Activated T-helper 1 cell treated with anti-CD3 and anti-CD28 coated beads, Interleukin-2, amount 50 U/mL, for 16 hours (primary cell): ENCODE measurements at places on chromosomes 7 and 10.

DNA sequence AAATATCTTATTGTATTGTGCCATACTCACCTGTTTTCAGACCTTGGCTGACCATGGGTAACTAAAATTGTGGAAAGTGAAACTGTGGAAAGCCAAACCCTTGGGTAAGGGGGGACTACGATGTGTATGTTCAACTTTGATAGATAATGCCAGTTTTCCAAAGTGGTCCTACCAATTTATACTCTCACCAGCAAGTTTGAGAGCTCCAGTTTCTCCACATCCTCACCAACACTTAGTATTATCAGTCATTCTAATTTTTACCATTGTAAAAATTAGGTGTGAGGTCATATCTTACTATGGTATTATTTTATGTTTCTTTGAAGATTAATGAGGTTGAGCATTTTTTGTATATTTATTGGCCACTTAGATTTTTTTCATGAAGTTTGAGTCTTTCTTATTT lies 346.9 kb upstream of the PODXL start:
- DNase-seq: no peak

- DNase-seq: no peak
These were observed 50.1 kb downstream of the SEMA3A start for GRCh38 chr7:84144480-84144879.

DNA sequence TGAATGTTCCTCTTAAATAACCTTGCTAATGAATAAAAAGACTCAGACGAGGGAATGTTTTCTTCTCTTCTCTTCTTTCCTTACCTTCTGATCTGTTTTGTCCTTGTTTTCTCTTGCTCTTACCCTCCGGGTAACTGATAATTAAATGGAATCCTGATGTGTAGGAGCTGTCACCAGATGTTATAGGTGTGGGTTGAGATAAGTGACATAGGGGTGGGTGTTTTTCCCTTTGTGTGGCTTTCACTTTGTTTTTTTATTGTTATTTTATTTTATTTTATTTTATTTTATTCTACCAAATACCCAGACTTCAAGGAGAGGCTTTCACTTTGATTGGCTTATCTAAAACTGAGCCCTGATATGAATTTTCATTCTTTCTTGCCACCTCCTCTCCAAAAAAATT lies 25.5 kb downstream of the ANLN start:
- no peak for DNase-seq

DNA sequence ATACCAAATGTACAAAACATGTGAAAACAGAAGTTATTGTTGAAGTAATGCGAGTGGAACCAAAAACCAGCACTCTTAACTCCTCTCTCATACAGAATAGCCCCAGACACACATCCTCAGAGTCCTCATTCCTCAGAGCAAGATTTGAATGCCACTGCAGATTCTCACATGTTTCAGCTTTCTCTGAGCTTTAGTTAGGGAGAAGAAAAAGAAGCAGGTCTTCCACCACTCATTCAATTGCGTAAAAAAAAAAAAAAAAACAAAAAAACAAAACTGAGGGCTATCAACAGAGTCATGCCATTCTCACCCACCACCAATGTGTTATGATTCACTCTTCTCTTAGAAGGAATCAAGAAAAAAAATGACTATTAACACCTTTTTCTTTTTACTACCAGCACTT lies 287.7 kb downstream of the IPMK start:
- no peak for DNase-seq

GRCh38 chr7:25014756-25015155 lies 34.8 kb upstream of the OSBPL3 start:
- no peak for DNase-seq

DNA sequence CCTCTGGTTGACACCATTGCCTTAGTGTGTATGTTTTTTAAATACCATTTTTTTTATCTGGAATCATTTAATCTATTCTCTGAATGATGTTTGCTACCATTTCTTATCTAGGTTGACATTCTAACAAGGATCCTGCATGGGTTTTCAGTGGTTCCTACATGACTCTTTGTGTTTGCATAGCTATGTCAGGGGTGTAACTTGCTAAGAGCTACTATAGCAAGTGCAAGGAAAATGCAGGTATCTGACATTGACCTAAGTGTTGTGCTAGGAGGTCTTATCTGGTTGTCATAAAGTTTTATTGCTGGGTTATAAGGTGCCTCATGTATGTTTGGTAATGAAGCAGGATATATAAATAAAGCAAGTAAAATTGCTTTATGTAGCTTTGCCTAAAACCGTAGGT lies 183.2 kb downstream of the PLXDC2 start:
- DNase-seq: no peak

GRCh38 chr10:34988397-34989067 lies 101.6 kb downstream of the CUL2 start:
- DNase-seq: no peak

DNA sequence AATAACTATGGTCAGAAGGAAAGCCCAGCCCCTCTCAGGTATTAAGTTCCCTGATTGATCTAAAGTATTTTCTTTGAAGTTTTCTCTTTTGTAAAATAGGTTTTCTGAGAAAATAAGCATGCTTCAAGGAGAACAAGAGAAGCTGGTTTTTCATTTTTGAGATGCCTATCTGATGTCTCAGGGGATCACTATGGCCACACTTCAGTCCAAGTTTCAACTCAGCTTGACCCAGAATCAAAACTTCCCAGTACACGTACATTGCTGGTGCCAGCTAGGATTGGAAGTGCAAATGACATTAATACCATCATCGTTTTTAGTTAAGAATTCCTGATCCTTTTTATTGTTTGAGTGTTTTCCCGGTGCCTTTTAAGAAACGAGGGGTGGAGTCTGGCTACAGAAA lies 7.2 kb downstream of the ITIH5 start:
- no peak for DNase-seq

- DNase-seq: no peak
These were observed 393 bp upstream of the DNAJC1 start for GRCh38 chr10:22003964-22004281.

- no peak for DNase-seq
These were observed 98.2 kb downstream of the ANK3 start for GRCh38 chr10:60291344-60291930.

DNA sequence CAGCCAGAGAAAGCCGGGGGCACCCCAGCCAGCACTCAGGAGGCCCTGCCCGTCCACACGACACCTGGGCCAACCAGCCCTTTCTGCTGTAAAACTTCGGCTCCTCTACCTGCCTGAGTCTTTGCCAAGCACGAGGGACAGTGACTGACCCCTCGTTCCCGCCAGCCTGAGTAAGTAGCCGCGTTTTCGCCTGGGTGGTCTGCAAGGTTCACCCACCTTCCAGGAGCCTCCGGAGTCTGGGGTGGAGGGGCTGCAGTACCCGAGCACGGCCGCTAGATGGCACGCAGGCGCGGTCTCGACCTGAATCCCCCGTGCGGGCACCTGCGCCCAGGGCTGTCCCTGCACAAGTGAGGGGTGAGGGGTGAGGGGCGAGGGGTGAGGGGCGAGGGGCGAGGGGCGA lies 192.7 kb downstream of the PTPRN2 start:
- no peak for DNase-seq

DNA sequence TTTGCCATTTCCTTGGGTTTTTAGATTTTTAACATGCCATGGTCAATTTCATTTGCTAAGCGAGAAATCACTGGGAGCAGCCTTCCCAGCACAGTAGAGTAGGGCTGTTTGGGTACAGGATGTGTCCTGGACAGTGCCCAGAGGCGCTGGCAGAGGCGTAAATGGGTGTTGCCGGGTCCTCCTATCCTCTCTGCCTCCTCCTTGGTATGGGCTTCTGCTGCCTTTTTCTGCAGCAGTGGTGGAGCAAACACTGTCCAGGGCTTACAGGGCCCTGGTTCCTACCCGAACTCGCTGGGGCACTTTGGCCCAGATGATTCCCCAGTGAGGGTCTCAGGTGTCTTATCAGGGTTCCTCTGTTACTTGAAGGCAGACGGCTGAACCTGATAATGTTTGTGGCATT lies 298.3 kb downstream of the RPS24 start:
- no peak for DNase-seq

GRCh38 chr10:127524908-127525665 lies 24.0 kb upstream of the NPS start:
- no peak for DNase-seq

DNA sequence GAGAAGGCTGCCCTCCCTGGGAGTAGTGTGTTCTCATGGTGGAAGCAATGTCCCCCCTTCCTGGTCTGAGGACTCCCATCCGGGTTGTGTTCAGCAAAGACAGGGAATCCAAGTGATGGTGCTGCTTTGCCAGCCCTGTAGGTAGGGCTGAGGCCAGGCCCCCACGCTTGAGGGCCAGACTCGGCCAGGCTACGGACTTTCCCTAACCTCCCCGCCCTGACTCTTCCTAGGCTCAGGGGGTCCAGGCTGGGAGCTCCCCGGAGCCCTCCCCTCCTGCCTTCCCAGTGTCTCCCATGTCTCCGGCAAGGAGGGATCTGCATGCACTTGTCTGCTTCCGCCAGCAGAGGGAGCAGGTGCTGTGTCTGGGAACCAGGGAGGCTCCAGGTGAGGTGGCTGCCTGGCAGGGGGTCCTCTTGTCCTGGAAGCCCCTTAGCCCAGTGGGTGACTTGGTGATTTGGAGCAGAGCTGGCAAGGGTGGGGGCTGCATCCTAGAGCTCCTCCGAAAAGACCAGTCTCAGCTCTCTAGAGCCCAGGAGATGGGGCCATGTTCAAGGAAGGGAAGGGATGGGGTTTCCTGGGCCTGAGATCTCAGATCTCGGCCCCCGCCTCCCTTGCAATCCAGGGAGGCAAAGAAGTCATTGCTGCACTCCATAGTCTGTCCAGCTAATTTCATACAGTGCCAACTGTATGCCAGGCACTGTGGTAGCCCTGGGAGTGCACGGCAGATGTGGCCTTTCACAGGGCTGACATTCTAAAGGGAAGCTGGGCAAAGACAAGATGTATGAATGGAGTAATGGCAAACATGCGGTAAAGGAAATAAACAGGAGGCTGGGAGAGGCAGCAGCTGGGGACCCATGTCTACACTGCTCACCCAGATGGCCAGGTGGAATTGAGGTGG lies 20.3 kb upstream of the SFRP5 start:
- DNase-seq: peak; percentile 49

GRCh38 chr7:43764807-43765491 lies 6.5 kb downstream of the BLVRA start:
- no peak for DNase-seq

- no peak for DNase-seq
These were observed 701.5 kb downstream of the KCNMA1 start for GRCh38 chr10:76935941-76936613.

GRCh38 chr7:152351168-152351567 lies 84.6 kb downstream of the KMT2C start:
- no peak for DNase-seq

GRCh38 chr7:92177362-92177761 lies 1.6 kb downstream of the LRRD1 start:
- DNase-seq: no peak

GRCh38 chr7:33310546-33310945 lies 181.2 kb downstream of the BBS9 start:
- DNase-seq: no peak

GRCh38 chr7:118657391-118658005 lies 433.0 kb downstream of the ANKRD7 start:
- no peak for DNase-seq

DNA sequence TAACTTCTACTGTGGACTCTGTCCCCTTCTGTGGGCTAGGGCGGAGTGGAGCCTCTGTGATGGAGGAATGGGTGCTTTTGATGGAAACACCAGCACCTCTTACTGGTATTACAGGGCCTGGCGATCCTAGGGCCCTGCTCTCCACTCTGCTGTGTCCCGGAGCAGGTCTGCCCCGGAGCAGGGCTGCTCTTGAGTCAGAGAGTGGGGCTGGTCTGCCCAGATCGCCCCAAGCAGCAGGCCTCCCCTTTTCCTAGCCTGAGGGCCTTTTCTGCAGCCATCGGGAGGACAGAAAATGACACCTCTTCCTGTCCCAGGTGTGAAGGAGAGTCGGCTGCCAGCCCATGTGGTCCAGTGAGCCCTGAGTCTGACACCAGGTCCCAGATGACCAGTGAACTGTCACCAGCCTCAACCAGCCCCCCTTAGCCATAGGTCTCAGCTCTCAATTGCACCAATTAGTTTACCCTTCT lies 1.4 kb downstream of the ZNF282 start:
- no peak for DNase-seq

GRCh38 chr7:158060216-158060615 lies 527.4 kb downstream of the PTPRN2 start:
- DNase-seq: no peak

DNA sequence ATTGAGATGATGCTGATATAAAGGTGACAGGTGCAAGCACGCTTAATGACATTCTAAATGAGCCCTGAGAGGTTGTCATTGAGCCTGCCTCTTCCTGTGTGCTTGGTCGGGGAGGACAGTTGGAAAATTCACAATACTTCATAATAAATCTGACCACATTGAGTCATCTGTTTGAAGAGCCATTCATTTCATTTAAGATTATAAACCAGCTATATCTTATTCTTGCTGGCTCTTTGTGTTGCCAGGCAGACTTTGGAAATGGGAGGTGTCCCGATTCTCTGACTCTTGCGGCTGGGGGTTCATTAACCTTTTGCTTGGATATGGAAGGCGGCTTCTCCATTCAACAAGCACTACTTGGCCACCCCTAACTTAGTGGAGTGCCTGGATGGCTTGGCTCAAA lies 198.2 kb downstream of the FANK1 start:
- no peak for DNase-seq

DNA sequence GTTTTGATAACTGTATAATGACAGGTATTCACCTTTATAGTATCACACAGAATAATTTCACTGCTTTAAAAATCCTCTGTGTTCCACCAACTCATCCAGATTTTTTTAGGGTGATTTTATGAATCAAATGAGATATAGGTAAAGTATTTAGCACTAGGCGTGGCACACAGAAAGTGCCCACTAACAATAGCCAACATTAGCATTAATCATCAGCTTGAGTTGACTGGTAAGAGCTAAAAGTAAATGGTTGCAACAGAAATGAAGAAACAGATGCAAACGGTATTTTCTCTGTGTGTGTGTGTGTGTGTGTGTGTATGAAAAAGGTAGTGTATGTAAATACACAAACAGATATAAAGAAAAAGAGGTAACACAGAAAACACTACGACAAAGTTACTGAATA lies 378.8 kb upstream of the ETV1 start:
- no peak for DNase-seq

DNA sequence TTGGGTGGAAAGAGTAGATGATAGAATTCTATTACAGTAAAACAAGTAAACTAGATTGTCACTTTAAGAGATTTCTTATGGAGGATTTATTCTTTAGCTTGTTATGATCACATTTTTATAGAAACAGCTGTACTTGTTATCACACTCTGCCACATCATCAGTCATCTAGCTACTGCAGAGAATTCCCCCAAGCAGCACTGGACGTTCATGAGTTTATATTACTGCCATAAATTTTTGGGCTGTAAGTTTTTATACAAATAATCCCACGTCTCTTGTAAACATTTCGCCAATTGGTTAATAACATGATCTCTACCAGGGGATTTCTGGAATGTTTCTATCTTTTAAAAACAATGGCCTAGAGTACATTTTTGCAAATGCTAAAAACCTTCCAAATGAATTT lies 238.8 kb downstream of the POLR1F start:
- no peak for DNase-seq

GRCh38 chr7:157897681-157898080 lies 560.9 kb downstream of the DNAJB6 start:
- no peak for DNase-seq

DNA sequence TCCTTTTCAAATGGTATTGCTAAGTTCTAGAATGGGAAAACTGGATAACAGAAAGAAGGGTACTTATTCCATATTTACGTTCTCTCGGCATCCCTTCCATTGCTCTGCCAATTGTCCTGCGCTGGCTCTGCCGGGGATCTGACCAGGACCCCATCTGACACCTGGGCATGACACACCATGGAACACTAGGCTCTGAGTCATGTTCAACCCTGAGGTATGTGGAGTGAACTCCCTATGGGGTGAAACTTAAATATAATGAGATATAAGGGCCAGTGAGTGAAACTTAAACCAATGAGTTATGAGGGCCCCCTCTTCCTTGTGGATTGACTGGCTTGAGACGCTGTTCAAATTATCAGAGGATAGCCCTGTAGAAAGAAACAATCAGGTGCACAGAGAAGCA lies 55.1 kb upstream of the ZEB1 start:
- DNase-seq: no peak
